ENCODE measurements at places on chromosomes 11 and 22.
A peak's percentile ranks its signal among the peaks of the same experiment; 100 is the strongest.

DNA sequence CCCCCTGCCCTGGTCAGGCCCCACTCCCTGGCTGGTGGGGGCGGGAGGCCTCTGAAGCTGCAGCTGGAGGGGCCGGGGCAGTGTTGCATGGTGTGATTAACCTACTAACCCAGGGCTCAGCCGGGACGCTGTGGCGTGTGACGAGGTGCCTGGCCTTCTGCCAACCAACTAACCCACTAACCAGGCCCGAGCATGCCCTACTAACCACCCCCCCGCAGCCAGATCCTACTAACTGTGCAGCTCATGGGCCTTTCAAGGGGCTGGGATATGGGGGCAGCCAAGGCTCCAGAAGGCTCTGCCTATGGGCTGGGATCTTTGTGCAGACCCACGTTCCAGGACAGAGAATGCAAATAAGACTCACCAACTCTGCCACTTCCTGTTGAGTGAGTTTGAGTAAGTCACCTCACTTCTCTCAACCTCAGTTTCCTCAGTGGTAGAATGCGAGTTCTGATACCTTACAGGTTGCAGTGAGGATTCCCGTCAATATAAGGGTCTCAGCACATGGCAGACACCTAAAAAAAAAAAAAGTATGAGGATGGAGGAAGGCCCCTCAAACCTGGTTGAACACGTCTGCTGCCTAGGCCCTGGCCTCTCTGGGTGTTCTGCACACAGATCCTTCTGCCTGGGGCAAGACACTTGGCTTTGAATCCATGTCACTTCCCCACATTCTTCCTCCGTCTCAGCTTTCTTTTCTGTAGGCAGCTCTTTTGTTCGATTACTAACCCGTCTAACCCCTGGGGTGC lies 14.1 kb downstream of the MIAT start:
- no peak for DNase-seq

- no peak for DNase-seq
Observed at GRCh38 chr11:105027678-105028077, 4.7 kb upstream of the CASP5 start.

- DNase-seq: no peak
Observed at GRCh38 chr22:25110596-25110845, 89.1 kb upstream of the CRYBB3 start.

- DNase-seq: no peak
Observed at GRCh38 chr22:45680932-45681700, 9.5 kb downstream of the ATXN10 start.

- no peak for DNase-seq
Observed at GRCh38 chr11:2577991-2578928, 121.5 kb downstream of the KCNQ1OT1 start.

DNA sequence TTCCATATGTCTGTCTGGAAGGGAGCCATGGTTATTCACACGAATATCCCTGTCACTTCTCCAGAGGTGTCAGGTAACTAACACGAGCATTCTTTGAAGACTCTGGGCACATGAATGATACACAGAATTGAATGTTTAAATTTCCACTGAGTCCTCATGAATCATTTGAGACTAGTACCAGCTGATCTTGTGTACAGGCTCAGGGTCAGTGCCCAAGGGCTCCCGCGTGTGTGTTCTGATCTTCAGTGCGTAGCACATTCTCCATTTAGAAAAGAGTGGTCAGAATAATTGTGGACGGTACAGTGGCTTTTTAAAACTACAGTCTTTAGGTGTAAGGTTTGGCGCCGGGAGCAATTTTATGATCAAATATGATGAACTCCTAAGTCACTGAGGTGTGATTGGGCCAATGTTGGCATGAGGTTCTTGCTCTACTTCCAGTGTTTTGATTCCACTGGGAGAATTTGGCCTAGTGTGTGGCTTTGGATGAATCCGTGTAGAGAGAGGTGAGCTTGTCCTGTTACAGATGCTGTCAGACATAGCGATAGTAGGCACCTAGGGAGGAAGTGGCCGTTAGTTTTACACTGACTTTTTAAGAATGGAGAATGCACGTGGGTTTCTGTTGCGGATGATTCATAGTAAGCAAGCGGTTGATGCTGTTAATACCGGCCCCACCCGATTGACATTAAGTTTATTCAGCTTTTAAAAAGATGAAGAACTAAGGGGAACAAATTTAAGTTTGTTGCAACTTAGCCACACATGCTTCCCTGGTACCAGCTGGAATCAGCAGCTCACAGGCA lies 22.2 kb downstream of the NUP50 start:
- DNase-seq: no peak

- no peak for DNase-seq
Observed at GRCh38 chr22:37848587-37849088, 581 bp upstream of the EIF3L start.

- DNase-seq: no peak
Observed at GRCh38 chr11:66247295-66247694, 21.1 kb upstream of the RAB1B start.

- DNase-seq: no peak
Observed at GRCh38 chr11:116837231-116838091, at the start of gene APOA1. APOA1 (minus strand) TSS chr11:116837622; CDS start chr11:116837387, 235 bp downstream.

DNA sequence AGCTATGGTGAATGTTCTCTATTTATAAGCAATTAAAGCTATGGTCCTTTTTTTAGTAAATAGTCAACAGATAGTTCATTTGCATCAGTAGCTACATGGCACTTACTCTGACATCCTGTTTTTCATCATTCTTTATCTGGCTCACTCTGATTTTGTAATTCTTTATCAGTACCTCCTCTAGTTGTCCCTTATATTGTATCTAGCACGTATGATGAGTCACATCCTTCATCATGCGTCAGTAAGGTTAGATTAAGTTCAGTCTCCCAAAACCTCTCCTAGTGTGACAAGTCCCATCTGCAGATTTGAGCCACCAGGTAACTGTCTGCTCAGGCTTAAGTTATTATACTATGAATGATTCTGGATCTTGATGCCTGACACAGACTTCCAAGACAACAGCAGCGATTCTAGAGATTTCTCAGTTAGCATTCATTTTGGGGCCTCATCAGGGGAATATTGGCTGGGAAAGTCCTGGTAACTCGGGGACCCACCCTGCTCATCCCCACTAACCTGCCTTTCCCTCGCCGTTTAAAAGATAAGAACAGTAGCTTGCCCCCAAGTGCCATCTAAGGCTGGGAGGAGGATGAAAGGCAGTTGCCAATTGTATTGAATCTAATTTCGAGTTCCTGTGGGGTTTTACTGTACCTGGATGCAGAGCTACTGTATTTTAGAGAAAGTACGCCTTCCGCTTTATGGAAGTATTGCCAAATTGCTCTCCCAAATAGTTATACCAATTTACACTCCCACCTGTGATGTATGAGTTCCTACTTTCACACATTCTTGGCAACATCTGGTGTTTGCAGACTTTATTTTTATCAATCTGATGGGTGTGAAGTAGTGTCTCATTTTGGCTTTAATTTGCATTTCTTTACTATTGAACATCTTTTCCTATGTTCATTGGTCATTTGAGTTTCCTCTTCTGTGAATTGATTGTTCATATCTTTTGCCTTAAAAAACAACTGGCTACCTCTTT lies 55.9 kb downstream of the ZC3H12C start:
- no peak for DNase-seq

GRCh38 chr11:8728563-8728962 lies 46.0 kb downstream of the RPL27A start:
- DNase-seq: no peak

DNA sequence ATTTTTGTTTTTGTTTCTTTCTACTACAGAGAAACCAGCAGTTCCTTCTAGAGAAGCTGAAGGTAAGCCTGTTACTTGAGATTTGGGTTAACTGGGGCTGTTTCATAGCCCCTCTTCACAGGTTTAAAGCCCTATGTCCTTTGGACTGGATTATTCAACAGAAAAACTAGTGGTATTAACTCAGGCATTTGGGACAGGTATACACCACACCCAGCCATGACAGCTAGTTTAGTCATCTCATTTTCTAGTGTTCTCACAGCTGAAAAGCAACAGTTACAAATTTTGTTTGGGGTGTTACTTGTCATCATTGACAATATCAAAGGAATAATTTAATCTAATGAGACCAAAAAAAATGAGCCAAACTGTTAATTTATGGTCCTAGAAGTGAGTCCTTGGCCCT lies 14.0 kb downstream of the LAYN start:
- DNase-seq: no peak

GRCh38 chr11:65316227-65317024 lies 1.8 kb downstream of the CDC42EP2 start:
- DNase-seq: no peak

GRCh38 chr22:24070553-24070952 lies 59.4 kb downstream of the CABIN1 start:
- DNase-seq: no peak

DNA sequence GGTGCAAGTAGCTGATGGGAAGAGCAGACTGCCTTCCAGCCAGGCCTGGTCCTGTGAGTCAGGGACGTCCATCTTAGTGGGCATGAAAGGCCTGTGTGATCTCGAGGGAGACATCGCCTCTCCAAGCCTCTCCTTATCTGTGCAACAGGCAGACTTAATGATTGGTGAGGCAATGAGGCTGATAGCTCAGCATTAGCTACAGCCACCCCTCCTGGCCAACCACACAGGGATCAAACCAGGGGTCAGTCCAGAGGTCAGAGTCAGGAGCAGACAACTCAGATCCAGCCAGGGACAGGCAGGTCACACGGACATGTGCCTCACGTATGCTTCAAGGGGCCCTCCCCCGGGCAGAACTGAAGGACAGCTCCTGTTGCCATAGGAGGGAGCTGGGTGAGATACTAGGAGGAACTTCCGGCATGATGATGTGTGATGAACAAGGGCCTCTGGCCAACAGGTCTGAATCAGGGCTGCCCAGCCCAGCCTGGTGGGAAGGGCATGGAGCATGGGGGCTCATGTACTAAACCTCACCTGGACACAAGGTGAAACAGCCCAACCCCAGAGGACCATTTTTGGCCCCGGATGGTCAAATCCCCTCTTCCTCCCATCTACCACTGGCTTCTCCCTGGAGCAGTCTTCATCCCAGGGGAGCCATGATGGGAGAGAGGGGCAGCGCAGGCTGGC lies 2.8 kb upstream of the APOC3 start:
- DNase-seq: no peak

GRCh38 chr11:88508418-88508758 lies 170.9 kb upstream of the CTSC start:
- DNase-seq: no peak

- DNase-seq: no peak
Observed at GRCh38 chr22:29088809-29089208, 16.0 kb downstream of the KREMEN1 start.

- no peak for DNase-seq
Observed at GRCh38 chr11:76690736-76691135, 20.2 kb upstream of the LRRC32 start.

- no peak for DNase-seq
Observed at GRCh38 chr11:66366844-66367477, 4.6 kb downstream of the SLC29A2 start.

- DNase-seq: peak; percentile 42
Observed at GRCh38 chr11:118610773-118611432, 3.5 kb downstream of the PHLDB1 start.

GRCh38 chr11:119585043-119585781 lies 143.8 kb downstream of the NECTIN1 start:
- DNase-seq: no peak

DNA sequence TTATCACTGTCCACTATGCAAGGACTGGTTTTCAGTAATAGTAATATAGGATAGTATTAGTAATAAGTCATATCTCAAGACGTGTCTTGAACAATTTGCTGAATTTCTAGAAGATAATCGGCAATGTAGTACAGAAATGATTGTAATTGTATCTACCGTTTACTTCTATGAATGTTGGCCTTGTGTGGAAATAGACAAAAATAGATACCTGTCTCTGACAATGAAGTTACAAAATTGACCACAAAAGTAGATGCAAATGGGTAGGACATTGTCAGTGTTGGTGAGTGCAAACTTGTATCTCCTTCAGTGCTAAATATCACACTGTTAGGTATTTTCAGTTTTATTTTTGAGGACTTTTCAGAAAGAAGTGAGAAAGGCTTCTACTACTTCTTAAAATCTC lies 43.1 kb downstream of the SVIP start:
- DNase-seq: no peak

DNA sequence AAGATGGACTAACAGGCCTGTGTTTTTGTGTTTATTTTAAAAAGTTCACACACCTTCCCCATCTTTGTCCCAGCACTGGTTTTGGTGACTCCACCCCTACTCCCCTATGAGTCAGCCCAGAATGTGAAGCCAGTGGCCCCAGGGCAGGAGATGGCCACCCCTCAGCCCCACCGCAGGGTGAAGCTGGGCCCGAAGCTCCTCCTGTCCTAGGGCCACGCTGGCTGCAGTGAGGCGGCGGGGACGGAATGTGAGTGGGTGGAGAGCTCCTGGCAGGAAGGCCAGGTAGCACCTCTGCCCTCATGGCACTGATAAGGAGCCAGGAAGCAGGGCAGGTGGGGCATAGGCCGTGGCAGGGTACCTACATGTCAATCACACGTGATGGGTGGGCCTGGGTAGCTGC lies 39.9 kb downstream of the SGSM3 start:
- no peak for DNase-seq

- no peak for DNase-seq
Observed at GRCh38 chr22:24410110-24410856, 17.1 kb upstream of the ADORA2A start.
